ENCODE measurements at places on chromosomes 2 and 18. TPM values are rescaled to one million over a fixed set of nuclear protein-coding genes. Genes with fewer than 3 reads are reported as not detected.

GCG gene
- not detected for total RNA-seq

EGR4 gene
- 0.14 TPM for total RNA-seq

EIF2AK3 gene
- 18.4 TPM for total RNA-seq

GPR35 gene
- 1.9 TPM for total RNA-seq

DSG2 gene
- not detected for total RNA-seq

POTEI gene
- 0.87 TPM for total RNA-seq

Data from Karpas-422 (cell line).